Central memory CD4-positive, alpha-beta T cell (primary cell): ENCODE measurements at places on chromosomes 7 and 10.

DNA sequence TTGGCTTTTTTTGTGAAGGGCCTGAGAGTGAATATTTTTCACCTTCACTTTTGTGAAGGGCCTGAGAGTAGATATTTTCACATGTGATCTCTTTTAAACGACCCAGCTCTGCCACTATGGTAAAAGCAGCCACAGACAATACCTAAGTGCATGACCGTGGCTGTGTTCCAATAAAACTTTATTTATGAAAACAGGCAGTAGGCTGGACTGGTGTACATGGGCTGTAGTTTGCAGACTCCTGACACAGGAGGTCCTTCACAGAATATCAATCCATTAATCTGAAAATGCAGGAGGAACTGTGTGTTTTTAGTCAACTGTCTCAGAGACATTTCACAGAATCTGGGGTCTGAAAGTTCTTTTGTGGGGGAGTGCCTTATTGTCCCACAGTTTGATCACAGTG is 186.9 kb downstream of the PRKCQ start:
- no peak for DNase-seq

GRCh38 chr7:82162289-82162688 is 281.3 kb downstream of the CACNA2D1 start:
- DNase-seq, result no peak

DNA sequence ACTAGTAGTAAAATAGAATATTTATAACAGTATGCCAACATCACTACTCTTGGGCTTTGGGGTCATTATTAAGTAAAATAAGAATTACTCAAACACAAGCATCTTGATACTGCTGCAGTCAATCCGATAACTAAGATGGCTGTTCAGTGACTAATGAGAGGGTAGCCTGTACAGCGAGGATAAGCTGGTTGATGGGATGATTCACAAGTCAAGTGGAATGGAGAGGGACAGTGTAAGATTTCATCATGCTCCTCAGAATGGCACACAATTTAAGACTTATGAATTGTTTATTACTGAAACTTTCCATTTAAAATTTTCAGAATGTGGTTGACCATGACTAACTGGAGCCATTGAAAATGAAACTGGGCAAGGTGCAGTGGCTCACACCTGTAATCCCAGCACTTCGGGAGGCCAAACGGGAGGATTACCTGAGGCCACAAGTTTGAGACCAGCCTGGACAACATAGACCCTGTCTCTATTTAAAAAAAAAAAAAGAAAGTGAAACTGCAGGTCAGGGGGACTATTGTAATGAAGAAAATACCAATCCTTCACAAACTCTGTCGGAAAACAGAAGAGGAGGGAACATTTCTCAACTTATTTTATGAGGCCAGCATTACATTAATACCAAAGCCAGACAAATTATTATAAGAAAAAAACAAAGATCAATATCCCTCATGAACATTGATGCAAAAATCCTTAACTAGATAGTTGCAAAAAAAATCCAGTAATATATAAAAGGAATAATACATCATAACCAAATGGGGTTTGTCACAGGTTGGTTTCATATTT is 11.2 kb downstream of the AVL9 start:
- DNase-seq, result no peak

DNA sequence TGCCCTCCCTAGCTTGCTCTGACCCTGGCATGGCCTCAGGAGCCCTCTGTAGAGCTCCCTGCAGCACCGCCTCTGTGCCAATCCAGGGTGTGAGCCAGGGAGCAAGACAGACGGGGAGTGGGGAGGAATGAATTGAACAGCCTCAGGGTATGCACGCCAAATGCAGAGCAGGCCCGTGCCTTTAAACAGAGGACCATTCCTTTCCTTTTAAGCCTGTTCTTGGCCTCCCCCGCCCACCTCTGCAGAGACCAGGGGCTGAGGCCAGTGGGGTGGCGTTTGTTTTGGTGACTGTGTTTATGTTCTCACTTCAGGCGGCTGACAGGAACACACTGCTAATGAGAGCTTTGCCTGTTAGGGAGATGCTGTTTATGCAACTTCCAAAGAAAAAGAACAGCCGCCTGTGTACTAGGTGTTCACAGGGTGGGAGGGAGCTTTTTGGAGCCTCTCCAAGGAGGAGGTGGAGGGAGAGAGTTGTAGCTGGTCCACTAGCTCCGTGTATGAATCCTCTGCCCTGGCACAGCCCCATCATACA is 528.1 kb upstream of the DPP6 start:
- DNase-seq, result no peak

GRCh38 chr10:102726274-102726673 is 11.8 kb downstream of the SFXN2 start:
- no peak for DNase-seq

DNA sequence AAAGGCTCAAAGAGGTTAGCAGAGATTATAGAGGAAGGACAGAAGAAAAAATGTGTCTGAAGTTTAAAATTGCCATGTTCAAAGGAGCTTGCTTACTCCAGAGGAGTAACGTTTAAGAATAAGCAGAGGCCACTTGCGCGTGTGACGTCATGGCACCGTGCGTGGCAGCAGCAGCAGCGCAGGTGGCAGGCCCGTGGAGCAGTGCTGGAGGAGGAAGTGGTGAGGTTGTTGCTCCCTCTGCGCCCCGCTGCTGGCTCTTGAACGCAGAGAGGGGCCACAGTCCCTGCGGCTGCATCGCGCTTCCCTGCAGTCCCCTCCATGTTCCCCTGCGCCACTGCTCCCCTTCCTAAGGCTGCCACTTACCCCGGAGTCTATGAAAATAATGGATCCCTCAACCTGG is 37.5 kb downstream of the GDI2 start:
- DNase-seq, result peak; percentile 83

DNA sequence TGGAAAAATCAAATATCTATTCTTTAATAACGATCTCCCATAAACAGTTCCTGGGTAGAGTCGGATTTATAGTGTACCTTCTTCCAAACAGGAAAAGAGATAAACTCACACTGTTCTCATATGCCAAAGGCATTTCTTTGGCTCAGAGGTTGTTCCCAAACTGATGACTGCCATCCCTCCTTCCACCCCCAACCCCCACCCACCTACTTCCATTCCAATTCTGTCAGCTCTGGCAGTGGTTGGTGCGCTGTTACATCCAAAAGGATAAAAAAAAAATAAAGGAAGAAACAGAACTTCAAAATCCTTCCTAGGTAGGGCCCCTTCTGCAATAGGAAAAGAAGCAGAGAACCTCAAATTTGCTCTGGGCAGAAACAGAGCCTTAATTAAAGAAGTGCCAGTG is 104.7 kb downstream of the DGKI start:
- no peak for DNase-seq

DNA sequence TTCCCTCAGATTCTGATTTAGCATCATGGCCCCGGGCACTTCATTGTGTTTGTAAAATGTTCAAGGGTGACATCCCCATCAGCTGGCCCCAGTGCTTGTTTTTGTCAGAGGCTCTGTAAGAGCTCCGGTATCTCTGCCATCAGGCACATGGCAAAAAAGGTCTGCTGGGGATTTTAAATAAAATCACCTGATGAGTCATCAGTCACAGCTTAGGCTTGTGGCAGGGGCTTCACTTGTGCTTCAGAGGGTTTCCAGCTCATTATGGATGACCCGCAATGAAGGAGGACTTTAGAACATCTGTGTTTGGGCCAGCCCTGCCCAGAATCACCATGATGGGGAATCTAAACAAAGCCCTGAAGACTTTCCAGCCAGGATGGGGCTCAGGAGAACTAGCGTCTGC is 259.9 kb downstream of the ZEB1 start:
- no peak for DNase-seq

- no peak for DNase-seq
Observed at GRCh38 chr7:7830122-7830878, 111.9 kb upstream of the RPA3 start.

DNA sequence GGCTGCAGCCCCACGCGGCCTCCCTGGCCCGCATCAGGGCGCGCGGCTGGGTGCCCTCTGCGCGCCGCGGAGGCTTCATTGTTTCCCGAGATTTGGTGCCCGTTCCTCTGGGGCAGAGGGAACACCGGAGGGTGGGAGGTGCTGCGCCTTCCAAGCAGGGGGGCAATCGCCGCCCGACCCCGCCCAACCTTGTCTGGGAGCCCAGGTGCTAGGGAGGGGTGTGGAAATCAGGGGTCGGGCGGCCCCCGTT is 1.0 kb upstream of the NRP1 start:
- DNase-seq, result no peak

- no peak for DNase-seq
Observed at GRCh38 chr7:101172854-101173751, 7.0 kb downstream of the NAT16 start.

DNA sequence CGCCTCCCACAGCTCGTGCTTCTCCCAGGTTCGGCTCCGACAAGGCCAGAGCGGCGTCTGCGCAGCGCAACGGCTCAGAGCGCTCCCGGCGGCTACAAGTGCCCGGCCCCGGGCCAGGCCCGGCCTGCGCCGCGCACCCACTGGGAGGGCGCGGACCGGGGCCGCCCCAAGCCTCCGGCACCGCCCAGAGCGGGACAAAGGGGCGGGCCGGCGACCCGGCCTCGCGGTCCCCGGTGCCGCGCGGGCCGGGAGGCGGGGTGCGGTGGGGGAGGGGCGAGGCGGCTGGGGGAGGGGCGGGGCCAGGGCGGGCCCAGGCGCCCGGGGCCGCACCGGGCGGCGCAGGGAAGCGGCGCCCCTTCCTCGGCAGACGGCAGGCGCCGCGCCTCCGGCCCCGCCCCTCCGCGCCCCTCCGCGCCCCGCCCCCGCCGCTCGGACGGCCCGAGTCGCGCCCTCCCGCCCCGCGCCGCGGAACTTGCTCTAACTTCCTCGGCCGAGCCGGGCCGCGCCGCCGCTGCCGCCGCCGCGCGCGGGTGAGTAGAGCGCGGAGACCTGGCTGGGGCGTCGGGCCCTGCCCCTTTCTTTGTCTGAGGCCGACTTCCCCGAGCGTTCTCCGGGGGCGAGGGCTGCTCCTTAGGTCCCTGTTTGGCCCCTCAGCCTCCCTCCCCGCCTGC is at the start of gene TSPAN14:
TSPAN14 (plus strand) TSS at position 469 of the 671 bp plus-strand sequence. CDS start 34,924 bp downstream, outside the sequence.
- DNase-seq, result peak; percentile 66

DNA sequence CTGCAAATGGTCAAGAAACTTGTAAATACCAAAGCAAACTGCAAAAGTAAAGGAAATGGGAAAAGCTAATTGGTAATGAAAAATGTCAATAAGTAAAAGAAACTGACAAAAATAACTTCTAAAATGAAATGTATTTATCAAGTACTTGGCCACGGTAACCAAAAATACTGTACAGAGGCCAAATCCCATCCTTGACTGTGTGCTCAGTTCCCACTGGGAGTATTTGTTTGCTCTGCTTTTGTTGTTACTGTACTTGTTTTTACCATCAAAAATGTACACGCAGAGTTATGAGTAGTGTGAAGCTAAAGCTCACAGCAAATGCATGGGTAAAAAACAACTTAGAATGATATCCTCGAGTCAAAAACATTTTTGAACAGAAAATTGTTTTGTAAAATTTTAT is 31.1 kb downstream of the ENKUR start:
- DNase-seq, result no peak

GRCh38 chr7:68542831-68543230 is 1055.4 kb upstream of the AUTS2 start:
- no peak for DNase-seq
